ENCODE measurements at places on chromosomes 4 and X.

- DNase-seq: no peak
These were observed 16.0 kb upstream of the LSM6 start for GRCh38 chr4:146159384-146160058.

DNA sequence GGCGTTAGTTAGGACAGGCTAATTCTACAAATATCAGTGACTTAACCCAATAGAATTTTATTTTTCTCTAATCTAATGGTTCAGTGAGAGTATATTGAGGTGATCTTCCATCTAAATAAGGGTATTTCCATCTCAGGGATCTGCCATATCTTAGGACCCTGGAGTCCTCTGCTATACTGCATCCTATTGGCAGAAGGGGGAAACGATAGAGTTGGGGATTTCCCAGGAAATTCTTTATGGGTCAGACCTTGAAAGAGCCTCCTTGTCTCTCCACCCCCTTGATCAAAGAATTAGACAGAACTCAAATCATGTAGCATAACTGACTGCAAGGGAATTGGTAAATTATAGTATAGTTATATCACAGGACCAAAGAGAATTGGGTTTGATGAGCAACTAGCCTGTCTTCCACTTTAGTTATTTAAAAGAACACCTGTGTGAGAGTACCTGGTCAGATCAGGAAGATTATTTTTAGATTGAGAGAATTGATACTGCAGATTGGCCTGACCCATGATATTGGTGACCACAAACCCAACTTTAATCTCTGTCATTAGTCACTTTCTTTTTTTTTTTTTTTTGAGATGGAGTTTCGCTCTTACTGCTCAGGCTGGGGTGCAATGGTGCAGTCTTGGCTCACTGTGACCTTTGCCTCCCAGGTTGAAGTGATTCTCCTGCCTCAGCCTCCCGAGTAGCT, 25.6 kb downstream of the SMARCA5 start:
- DNase-seq: no peak

- DNase-seq: peak; percentile 83
These were observed 6.0 kb upstream of the VGLL1 start for GRCh38 chrX:136525738-136526606.

GRCh38 chr4:1354136-1354982, 7.4 kb downstream of the UVSSA start:
- DNase-seq: no peak

- no peak for DNase-seq
These were observed 110.4 kb downstream of the SCD5 start for GRCh38 chr4:82688091-82688795.

- DNase-seq: no peak
These were observed 165.1 kb downstream of the TSPAN5 start for GRCh38 chr4:98493296-98493695.

- no peak for DNase-seq
These were observed 170.0 kb upstream of the FRMPD4 start for GRCh38 chrX:11967986-11968869.

DNA sequence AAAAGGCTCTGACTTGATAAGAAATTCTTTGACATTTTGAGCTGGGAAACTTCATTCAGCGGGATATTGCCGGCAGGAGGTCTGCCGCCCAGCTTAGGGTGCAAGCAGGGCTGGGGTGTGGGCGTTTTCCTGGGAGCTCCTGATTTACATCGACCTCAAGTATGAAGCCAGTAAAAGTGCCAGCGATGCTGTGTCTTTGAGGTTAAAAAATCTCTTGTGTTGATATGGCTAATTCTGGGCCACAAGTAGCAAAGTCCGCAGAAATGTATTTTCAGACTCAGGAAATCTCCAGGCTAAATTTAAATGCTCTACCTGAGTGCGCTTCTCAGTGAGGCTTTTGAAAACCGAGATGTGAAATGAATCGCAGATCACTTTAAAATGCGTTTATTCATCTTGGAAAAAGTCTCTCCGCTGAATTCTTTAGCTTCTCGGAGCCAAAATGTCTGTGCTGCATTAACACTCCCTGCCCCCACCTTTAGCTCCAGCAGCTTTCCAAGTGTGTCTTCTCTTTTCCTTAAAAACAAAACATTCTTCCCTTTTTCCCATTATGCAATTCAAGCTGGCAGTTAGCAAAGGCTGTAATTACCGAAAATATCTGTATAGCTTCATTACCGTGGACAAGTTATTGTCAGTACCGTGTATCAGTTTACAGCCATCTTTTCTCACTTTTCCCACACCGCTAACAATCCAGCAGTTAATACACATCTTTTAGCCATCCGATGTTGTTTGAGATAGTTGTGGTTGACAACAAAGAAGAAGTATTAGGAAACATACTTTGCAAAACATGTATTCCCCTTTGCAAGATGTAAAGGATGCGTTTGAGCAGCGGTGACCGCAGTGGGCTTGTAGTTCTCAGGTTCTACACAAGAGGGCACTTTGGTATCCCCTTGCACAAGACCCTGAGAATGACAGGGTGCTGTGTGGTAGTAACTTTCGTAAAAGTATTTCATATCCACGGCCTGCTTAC, 136.0 kb upstream of the STX18 start:
- no peak for DNase-seq

- no peak for DNase-seq
These were observed 452.7 kb downstream of the NLGN4X start for GRCh38 chrX:5775846-5776430.

- no peak for DNase-seq
These were observed 103.5 kb upstream of the OTUD4 start for GRCh38 chr4:145283909-145284308.
